Brain pericyte (primary cell): ENCODE measurements at places on chromosomes 3 and 15.

DNA sequence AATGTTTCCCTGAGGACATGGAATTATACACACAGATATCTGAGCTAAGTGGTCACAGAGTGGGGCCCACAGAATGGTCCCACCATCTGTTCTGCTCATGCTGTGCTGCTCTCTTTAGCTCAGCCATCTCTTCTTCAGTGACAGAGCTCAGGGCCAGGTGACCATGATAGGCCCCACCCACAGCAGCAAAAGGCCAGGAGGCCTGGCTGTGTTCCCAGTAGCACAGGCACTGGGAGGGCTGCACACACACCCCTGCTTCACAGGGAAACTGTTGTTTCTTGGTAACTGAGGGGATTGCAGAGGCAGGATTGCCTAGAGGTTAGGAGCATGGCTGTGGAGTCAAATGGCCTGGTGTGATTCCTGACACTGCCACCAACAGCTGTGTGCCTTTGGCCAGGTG, 4.8 kb upstream of the FBXW12 start:
- no peak for DNase-seq

DNA sequence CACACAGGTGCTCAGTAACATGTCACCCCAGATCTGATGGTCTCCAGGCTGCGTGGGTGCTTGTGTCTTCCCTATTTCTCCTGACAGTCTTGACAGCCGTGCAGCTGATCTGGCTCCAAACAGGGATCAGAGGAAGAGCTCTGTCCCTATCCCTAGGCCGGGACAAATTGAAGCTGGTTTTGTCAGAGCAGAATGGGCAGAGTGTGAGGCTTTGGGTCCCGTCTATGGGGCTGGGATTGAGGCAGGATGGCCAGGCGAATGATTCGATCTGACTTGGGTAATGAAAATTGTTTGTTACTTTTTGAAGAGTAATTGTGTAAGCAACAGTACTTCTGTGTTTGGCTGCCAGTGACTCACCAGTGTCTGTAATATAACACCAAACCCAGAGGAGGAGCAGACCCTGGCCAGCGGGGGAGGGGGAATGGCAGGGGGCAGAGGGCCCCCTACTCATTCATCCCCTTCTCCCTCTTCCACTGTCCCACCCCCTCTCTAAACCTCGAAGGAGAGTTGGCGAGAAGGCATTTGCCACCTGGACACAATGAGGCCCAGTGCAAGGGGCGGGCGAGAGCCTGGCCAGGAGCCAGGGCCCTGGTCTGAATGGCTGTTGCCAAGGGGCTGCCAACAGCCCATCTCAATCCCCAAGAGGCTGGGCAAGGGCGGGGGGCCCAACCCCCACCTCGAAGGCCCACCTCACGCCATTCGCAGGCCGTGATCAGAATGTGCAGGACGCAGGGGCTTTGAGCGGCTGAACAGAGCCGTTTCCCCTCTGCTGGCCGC, 4.9 kb upstream of the MAGEF1 start:
- no peak for DNase-seq

- no peak for DNase-seq
Measured at GRCh38 chr15:40226736-40227135, 12.1 kb upstream of the PAK6 start.

DNA sequence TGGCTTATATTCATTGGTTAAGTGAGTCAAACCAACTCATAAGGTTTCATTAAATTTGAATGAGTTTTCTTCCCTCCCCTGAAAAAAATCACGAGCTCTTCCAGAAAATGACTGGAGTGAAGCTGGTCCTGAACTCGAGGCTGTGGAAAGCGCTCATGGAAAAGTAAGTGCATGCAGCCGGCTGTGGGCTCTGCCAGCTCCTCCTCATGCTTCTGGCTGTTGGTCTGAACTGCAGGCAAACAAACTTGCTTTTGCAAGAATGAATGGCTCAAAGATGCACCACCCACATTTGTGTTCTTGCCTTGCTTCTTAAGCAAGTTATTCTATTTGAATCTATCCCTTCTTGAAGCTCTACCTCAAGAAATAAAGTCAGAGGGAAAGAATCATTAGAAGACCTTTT, 6.2 kb downstream of the ETV5 start:
- no peak for DNase-seq

DNA sequence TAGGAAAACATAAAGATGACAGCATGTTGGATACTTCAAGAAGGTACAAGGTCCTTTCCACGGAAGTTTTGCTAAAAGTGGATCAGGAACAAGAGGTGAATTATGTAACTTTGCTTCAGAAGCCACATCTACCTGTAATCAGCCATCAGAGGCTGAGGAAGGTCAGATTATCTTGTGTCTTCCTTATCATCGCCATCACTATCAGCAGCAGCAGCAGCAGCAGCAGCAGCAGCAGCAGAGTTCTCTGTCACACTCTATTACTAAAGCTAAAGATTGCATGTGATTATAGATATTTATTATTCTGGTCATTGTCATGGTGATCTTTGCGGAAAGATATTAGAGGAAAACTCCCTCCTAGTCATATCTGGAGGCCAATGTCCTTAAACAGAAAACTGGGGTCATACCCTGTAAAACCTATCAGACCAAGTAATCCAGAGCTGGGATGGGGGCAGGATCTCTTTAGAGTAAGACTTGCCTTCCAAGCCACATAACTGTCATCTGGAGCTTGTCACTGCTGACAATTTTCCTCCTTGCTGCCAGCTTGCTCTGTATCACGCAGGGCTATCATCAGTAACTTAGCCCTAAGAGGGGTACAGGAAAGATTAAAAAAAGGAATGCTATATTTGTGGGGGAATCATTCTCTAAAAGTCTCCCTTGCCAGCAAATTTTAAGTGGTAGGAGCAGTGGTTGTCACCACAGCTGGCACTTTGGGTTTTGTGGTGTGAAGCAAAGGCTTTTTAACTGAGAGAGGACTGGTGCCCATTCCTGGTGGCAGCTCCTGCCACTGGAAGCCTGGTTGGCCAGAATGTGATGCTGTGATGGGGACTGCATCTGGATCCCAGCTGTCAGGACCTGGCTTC, 130.9 kb upstream of the RASGRP1 start:
- no peak for DNase-seq
